SJSA1 (cell line): ENCODE measurements at places on chromosomes 16 and 17. TPM values are rescaled to one million over a fixed set of nuclear protein-coding genes. Genes with fewer than 3 reads are reported as not detected.

TNFAIP1 gene
- total RNA-seq, result 30.0 and 30.1 TPM in 2 replicates

TP53TG3C gene
- not detected in 2 replicates for total RNA-seq

SPNS3 gene
- not detected in 2 replicates for total RNA-seq

GRCh38 chr16:27978876-27979275 is 84.6 kb downstream of the GSG1L start:
- DNase-seq, result no peak

DNA sequence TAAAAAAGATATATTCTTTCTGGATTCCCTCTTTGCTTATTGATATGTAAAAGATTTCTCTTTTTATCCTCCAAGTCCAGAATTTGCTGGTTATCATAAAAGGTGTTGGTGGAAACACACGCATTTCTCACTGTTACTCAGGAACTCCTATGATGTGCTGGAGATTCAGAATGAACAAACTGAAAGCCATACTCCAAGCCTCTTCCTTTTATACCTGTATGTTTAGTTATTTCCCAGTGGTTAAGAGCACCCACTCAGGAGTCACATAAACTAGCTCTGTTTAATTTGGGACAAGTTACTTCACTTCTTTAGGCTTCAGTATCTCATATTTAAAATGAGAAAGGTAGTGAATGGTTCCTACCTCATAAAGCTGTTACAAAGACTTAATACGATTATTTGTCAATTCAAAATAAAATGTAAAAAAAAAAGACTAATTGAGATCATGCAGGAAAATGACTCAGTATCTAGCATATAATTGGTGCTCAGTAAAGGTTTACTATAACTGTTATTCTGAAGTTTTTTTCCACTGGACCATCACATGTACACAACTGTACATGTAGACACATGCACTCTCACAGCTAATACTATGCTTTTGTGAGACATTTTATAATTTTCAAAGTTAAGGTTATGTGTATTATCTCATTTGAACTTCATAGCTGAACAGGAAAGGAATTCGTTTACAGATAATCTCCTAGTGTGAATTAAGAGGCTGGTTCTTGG is 47.1 kb downstream of the TNRC6C start:
- no peak for DNase-seq

DNA sequence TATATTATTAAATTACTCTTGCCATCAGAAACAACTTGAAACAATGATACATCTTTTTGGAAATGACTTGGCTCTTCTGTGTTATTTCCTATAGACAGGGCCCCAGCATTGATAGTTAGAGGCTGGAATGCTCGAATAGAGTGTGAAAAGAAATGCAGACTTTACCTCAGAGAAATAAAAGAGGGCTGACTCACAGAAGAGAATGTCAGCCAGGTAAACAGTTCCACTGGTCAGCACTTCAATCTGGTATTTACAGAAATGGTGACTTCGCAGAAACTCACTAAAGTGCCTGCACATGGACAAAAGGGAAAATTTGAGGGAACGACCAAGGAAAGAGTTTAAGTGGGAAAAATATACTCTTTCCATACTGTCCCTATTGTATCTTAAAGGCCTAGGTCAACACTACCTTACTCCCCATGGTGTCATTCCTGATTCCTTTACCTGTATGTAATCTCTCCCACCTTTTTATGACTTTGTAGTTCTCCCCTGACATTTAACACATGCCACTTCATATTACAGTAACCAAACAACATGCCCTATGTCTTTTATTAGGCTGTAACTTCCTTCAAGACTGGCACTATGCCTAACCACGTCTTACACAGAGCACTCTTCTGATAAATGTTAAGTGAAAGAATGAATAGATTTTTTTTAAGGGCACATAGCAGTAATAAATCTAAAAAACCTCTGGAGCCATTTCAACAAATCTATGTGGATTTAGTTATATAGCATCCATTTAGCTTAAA is 36.7 kb downstream of the AKAP10 start:
- DNase-seq, result no peak

DNA sequence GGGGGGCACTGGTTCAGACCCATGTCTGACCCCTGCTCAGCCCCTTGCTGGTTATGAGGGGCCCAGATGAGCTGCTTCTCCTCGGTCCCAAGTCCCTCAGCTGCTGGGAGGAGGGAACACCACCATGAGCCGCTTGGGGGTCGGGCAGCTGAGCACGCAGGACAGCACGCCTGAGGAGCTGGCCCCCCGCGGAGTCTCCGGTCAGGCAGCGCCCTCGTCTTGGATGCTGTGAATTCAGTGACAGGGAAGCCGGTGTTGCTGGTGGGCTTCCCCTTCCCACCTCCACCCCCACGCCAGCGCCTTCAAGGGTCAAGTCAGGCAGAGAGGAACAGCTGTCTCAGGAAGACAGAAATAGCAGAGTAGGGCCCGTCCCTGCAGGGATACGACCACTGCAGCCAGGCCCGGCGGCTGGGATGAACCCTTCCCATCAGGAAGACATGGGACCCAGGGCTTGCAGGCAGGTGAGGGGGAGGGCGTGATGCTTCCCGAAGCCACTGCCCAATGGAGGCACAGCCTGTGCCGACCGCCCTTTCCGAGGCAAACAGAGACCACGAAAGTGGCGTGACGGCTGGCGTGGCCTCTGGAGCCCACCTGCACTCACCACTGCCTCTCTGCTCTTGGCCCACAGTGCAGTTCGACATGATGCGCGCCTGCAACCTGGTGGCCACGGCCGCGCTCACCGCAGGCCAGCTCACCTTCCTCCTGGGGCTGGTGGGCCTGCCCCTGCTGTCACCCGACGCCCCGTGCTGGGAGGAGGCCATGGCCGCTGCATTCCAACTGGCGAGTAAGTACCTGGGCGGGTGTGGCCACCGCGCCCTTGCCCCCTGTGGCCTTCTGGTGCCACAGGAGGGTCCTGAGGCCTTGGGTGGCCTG is 8.1 kb downstream of the TMEM204 start:
- no peak for DNase-seq

DNA sequence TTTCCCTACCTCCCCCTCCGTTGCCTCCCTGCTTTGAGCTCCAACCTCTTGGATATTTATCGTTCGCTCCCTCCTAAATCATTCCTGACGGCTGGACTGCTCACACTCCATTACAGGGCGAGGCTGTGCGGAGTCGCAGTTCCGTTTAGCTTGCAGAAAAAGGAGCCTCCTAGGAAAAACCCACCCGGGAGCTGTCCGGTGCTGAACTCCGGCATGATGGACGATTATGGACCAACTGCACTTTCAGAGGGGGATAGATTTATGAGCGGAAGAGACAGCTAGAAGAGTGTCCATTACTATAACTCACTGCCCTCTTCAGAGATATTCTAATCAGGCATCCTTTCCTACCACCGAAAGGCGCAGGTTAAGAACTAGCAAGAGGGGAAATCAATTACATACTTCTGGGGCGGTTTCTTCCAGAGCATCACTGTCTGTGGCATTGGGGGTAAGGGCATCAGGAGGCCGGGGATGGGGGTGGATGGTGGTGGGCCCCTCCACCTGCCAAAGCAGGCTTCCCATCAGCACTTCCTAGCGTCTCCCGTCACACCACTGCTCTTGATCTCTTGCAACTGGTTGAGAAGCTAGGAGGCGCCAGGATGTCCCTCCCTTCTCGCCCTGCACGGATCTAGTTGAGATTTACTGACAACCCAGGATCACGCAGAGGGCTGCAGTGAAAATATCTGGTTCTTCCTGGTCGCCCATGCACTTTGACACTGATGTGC is 251.2 kb downstream of the ENGASE start:
- no peak for DNase-seq
